ENCODE measurements at places on chromosomes 6 and 20.

GRCh38 chr6:14732844-14733757 lies 512.8 kb upstream of the JARID2 start:
- no peak for DNase-seq

DNA sequence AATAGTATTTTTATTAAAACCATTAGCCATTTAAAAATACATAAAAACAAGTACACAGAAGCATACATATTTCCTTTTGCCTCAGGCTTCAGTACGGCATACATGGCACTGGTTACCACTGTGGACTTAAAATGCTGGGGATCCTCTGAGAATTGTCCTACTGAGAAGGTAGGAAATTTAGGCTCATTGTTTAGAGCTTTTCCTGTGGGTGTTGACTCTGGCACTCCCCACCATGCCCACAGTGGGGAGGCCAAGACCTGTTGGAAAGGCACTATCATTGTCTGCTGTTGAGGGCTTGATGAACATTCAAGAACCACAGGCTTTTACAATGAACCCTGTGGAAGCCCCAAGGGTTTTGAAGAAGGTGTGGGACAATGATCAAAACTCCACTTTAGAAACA lies 473.4 kb downstream of the BTBD3 start:
- DNase-seq = no peak

DNA sequence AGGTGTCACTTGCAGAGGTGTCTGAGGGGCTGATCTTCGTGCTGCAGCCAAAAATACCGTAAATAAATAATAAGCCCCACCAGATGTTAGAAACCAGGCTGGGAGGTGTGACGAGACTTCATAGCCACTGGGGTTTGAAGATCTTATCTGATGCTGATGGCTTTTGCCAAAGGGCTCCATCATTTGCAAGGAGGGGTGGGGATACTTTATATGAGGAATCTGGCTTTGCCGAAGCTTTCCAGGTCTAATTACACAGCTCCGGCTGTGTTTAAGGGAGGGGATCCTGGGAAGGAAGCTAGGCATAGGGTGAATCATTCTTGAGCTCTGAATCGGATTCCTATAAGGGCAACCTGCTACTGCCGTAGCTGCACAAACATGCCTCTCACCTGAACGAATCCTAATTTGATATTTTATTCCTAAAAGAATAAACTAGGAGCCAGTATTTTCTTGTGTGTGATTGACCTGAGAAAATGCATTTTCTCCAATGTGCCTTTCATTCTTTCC lies 249.6 kb downstream of the SOD2 start:
- no peak for DNase-seq

DNA sequence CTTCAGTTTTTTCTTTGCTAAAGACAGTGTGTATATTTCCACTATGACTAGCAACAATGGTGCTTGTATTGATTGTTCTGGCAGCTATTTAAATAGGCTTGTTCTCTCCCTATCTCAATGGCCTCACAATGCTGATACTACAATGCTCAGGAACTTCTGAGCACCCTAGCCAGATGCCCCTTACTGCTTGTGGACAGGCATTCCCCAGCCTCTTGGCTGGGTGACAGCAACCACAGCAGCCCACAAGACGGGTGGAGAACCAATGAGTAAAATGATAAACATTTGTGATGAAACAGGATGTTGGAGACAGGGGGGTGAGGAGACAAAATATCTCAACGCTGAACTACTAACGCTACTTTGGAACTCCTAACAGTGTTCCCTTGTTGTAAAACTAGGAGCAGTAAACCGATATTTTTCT lies 42.3 kb downstream of the HIVEP2 start:
- DNase-seq = peak; percentile 71

DNA sequence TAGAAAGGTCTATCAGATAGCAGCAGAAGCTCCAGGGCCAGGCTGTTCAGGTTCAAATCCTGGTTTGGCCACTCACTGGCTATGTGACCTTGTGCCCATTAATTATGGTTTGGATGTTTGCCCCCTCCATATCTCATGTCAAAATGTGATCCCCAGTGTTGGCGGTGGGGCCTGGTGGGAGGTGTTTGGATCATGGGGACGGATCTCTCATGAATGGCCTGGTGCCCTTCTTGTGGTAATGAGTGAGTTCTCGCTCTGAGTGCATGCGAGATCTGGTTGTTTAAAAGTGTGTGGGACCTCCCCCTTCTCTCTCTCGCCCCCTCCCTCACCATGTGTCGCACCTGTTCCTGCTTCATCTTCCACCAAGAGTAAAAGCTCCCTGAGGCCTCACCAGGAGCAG lies 240.9 kb downstream of the LRFN2 start:
- no peak for DNase-seq

- no peak for DNase-seq
These were observed 1.5 kb downstream of the DEK start for GRCh38 chr6:18262702-18263417.

GRCh38 chr6:105806486-105806920 lies 279.6 kb upstream of the PRDM1 start:
- no peak for DNase-seq

DNA sequence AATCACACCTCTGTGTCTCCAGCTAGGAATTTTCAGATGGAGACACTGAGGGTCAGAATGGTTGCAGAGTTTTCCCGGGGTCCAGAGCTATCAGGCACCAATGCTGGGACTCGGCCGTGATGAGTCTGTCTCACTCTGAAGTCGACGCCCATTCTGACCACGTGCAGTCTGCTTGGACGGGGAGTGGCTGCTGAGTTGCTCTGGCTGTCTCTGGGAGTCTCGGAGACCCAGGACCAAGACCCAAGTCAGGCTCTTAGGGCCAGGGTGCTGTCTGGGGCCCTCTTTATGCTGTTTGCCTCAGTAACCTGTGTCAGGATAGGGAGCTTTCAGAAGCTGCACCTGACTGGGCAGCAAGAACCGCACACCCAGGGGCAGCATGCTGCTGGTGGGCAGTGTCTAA lies 4.6 kb downstream of the IP6K3 start:
- no peak for DNase-seq

GRCh38 chr6:79818471-79818870 lies 128.9 kb downstream of the ELOVL4 start:
- no peak for DNase-seq

GRCh38 chr6:508614-509013 lies 117.1 kb downstream of the IRF4 start:
- no peak for DNase-seq

GRCh38 chr20:12925210-12925755 lies 83.5 kb upstream of the SPTLC3 start:
- no peak for DNase-seq

- DNase-seq = no peak
These were observed 934 bp downstream of the KCNK5 start for GRCh38 chr6:39228111-39228971.

Measured in effector CD4-positive, alpha-beta T cell (primary cell).